ENCODE measurements at places on chromosomes 5 and 9. TPM values are rescaled to one million over a fixed set of nuclear protein-coding genes. Genes with fewer than 3 reads are reported as not detected.

UHRF2 gene
- polyA plus RNA-seq, result 77.8 TPM

- no peak for DNase-seq
These were observed 1.3 kb downstream of the LCP2 start for GRCh38 chr5:170296036-170296934.

SLC6A7 gene
- polyA plus RNA-seq, result 0.11 TPM

- no peak for DNase-seq
These were observed 42.9 kb downstream of the CXXC5 start for GRCh38 chr5:139690803-139691629.

IL17B gene
- polyA plus RNA-seq, result 1.0 TPM

GRCh38 chr5:2902742-2903297, 151.3 kb upstream of the IRX2 start:
- no peak for DNase-seq

FBP2 gene
- polyA plus RNA-seq, result not detected
